Breast epithelium (tissue), 4 donors: ENCODE measurements at places on chromosomes 4 and X. TPM values are rescaled to one million over a fixed set of nuclear protein-coding genes. Genes with fewer than 3 reads are reported as not detected.

- DNase-seq = no peak
- no peaks in the 10 kb centered on the region for H3K36me3 ChIP-seq
- H3K27ac ChIP-seq = no peak overlapping the region
- no peak overlapping the region for H3K4me3 ChIP-seq
- no peaks in the 10 kb centered on the region for H3K27me3 ChIP-seq
Observed at GRCh38 chr4:85302193-85302736, 172.7 kb upstream of the ARHGAP24 start.

DNA sequence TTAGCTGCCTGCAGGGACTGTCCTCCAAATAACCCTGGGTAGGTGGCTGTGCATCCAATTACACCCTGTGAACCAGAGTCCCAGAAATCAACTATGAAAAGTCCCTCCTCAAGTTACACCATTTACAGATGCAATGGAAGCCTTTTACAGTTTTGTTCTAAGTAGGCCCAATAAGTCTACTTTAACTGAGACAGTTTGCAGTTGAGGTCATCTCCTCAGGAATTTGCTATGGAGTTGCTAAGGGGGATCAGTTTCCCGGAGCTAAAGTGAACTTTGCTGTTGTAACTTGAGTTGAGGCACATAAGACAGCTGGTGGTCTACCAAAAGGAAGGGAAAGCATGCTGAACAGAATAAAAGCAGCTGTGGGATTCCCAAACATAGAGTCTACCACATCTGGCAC lies 121.6 kb upstream of the STK26 start:
- H3K27me3 ChIP-seq = peaks cover 71% of the 10 kb centered on the region
- DNase-seq = no peak

DNA sequence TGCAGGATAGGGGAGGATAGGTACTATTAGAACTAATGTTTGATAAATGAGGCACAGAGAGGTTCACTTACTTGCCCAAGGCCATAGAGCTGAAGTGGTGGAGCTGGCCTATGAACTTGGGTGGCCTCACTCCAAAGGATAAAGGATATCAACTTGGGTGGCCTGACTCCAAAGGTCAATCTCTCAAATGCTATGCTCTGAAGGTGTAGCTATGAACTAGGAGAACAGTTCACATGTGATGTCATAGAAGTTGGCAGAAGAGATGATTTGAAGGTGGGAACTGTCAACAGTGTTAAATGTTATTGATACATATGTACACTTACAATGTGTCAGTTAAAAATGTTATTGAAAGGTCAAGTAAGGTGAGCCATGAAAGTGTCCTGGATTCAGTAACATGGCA lies 6.2 kb upstream of the CHST7 start:
- no peaks in the 10 kb centered on the region for H3K36me3 ChIP-seq
- H3K4me1 ChIP-seq = no peaks in the 10 kb centered on the region
- H3K27me3 ChIP-seq = no peaks in the 10 kb centered on the region
- H3K4me3 ChIP-seq = no peak overlapping the region
- DNase-seq = no peak

GRCh38 chr4:99817309-99817890 lies 773 bp downstream of the DAPP1 start:
- H3K27ac ChIP-seq = peak overlapping the region; percentile 69
- no peaks in the 10 kb centered on the region for H3K27me3 ChIP-seq
- no peak for DNase-seq
- H3K4me3 ChIP-seq = peak overlapping the region; percentile 45

UGT2B10 gene
- not detected for total RNA-seq

- no peak overlapping the region for H3K27ac ChIP-seq
- no peaks in the 10 kb centered on the region for H3K36me3 ChIP-seq
- peaks cover 13% of the 10 kb centered on the region for H3K27me3 ChIP-seq
- H3K4me3 ChIP-seq = no peak overlapping the region
- H3K4me1 ChIP-seq = no peaks in the 10 kb centered on the region
Observed at GRCh38 chr4:21470535-21470934, 478.0 kb downstream of the KCNIP4 start.

GRCh38 chr4:128775477-128775876 lies 34.0 kb upstream of the JADE1 start:
- no peak overlapping the region for H3K4me3 ChIP-seq
- no peaks in the 10 kb centered on the region for H3K27me3 ChIP-seq
- DNase-seq = no peak
- H3K27ac ChIP-seq = no peak overlapping the region

DNA sequence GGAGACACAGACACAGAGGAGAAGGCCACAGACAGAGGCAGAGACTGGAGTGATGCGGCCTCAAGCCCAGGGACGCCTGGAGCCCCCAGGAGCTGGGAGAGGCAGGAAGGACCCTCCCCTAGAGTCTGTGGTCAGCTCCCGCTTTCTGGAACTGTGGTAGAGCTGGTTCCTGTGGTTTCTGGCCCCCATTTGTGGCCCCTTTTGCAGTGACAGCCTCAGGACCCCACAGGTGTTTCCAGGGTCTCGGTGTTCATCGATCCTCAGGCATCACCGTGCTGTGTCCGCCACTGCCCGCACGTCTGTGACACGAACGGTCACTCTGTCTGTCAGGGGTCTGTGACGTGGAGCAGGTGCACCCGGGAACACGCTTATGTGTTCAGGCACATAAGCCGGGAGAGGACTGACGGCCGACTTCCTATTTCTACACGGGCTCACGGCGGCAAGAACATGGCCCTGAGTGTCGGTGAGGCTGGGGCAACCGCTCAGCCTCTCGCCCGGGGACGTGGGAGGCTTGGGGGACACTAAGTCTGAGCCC lies 7.9 kb downstream of the GTPBP6 start:
- no peak overlapping the region for H3K27ac ChIP-seq
- peaks cover 5% of the 10 kb centered on the region for H3K36me3 ChIP-seq
- H3K27me3 ChIP-seq = no peaks in the 10 kb centered on the region
- DNase-seq = peak; percentile 34
- no peaks in the 10 kb centered on the region for H3K4me1 ChIP-seq

DNA sequence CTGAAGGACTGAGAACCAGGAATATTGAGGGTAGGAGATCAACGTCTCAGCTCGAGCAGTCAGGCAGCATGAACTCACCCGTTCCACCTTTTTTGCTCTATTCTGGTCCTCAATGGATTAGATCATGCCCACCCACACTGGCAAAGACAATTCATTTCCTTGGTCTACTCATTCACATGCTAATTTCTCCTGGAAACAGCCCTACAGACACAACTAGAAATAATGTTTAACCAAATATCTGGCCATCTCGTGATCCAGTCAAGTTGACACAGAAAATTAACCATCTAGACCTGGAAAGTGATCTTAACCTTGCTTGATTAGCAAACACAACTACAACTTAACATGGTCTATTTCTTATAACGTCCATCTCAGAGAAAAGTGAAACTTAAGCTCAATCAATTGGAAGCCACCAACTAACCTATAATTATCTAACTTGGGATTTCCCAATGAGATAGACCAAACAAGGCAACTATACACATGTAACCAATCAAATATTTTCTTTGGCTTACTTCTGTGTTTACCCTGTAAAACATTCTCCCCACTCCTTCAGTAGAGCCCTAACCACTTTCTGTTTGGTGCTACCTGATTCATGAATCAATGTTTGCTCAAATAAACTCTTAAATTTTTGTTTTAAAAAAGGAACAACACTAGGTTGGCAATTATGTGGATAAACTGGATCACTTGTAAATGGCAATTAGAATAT lies 69.7 kb upstream of the MAMLD1 start:
- no peaks in the 10 kb centered on the region for H3K27me3 ChIP-seq
- no peak for DNase-seq
- no peak overlapping the region for H3K4me3 ChIP-seq
- no peaks in the 10 kb centered on the region for H3K36me3 ChIP-seq

AFAP1 gene
- total RNA-seq = 21.6 TPM

NUDT11 gene
- total RNA-seq = 2.2 TPM

GRCh38 chr4:5524446-5525299 lies 183.7 kb downstream of the EVC2 start:
- H3K27me3 ChIP-seq = no peaks in the 10 kb centered on the region
- no peaks in the 10 kb centered on the region for H3K36me3 ChIP-seq
- no peaks in the 10 kb centered on the region for H3K4me1 ChIP-seq

GRCh38 chrX:66360894-66361293 lies 196.8 kb downstream of the HEPH start:
- H3K36me3 ChIP-seq = no peaks in the 10 kb centered on the region
- H3K4me3 ChIP-seq = no peak overlapping the region
- no peak for DNase-seq
- no peaks in the 10 kb centered on the region for H3K27me3 ChIP-seq

TCEAL9 gene
- total RNA-seq = 47.4 TPM

NEIL3 gene
- 0.32 TPM for total RNA-seq

HHIP gene
- 1.0 TPM for total RNA-seq

TCEAL3 gene
- 52.4 TPM for total RNA-seq

DNA sequence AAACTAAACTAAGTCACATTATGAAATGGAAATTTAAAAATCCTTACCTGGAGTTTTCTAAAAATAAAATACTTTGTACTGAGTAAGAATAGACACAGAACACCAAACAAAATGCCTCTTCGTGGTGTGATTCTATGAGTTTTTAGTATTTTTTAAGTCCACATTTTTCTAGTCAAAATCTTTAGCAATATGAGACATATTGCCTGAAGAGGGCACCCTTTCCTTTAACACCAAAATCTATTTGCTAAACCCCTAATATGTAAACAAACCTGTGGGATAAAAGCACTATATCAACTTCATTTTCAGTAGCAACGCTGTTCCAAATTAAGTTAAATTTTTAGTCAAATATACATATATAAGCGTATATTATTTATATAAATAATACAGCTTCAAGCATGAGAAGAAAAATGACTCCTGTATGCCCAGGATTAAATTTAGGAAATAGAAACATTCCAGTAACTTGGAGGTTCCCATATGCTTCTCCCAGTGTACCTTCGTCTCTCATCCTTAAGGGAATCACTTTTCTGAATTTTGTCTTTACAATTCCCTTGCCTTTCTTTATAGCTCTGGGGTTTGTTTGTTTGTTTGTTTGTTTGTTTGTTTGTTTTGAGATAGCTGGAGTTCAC lies 23.0 kb upstream of the PGM2 start:
- DNase-seq = no peak
- no peaks in the 10 kb centered on the region for H3K36me3 ChIP-seq
- H3K4me3 ChIP-seq = no peak overlapping the region
- H3K27me3 ChIP-seq = no peaks in the 10 kb centered on the region
- no peaks in the 10 kb centered on the region for H3K4me1 ChIP-seq

DNA sequence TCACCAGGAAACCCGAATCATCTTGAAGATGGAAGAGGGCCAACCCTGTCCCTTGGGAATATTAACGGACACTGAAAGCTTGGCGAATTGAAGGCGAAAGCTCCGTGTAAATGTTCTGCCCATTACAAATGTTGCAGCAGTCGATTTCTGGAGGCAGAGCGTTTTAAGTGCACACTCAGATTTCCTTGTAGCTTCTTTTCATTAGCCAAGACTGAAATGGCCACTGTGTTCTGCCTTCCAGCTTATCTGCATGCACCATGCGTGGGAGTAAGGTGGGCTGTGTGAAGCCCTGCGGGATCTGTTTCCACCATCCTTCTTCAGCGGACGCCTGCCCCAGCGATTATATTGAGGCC lies 1.3 kb downstream of the SMIM20 start:
- no peaks in the 10 kb centered on the region for H3K36me3 ChIP-seq
- no peaks in the 10 kb centered on the region for H3K27me3 ChIP-seq
- H3K4me3 ChIP-seq = peak overlapping the region; percentile 89
- no peaks in the 10 kb centered on the region for H3K4me1 ChIP-seq
- H3K27ac ChIP-seq = peak overlapping the region; percentile 96
- DNase-seq = no peak

GRCh38 chr4:11424000-11424399 lies 4.7 kb downstream of the HS3ST1 start:
- DNase-seq = no peak
- H3K36me3 ChIP-seq = no peaks in the 10 kb centered on the region
- H3K4me3 ChIP-seq = no peak overlapping the region
- H3K4me1 ChIP-seq = no peaks in the 10 kb centered on the region
- H3K27me3 ChIP-seq = no peaks in the 10 kb centered on the region
- peak overlapping the region; percentile 10 for H3K27ac ChIP-seq

GRCh38 chr4:31193521-31193920 lies 473.4 kb downstream of the PCDH7 start:
- DNase-seq = no peak
- H3K4me1 ChIP-seq = no peaks in the 10 kb centered on the region
- no peak overlapping the region for H3K27ac ChIP-seq
- H3K4me3 ChIP-seq = no peak overlapping the region
- no peaks in the 10 kb centered on the region for H3K36me3 ChIP-seq
- H3K27me3 ChIP-seq = no peaks in the 10 kb centered on the region

SYN1 gene
- not detected for total RNA-seq

DNA sequence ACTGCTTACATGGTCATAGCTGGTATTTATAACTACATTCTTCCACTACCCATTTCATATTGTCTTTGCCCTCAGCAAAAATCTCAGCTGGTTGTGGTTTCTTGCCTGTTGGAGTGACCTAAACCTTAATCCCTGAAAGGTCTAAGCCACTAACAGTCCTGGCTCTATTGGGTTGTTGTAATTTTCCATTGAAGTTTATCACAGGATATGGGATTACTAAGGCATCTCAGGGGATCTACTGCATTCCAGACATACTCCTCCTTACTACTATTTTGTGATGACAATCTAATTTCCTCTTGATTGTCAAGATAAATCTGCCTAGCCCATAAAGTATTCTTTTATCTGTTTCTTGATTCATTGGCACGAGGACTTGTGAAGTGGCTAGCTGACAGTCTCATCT lies 6.2 kb upstream of the OSTC start:
- H3K4me1 ChIP-seq = no peaks in the 10 kb centered on the region
- H3K27ac ChIP-seq = no peak overlapping the region
- DNase-seq = no peak
- no peaks in the 10 kb centered on the region for H3K36me3 ChIP-seq
- no peaks in the 10 kb centered on the region for H3K27me3 ChIP-seq

USP9X gene
- 124 TPM for total RNA-seq

- no peaks in the 10 kb centered on the region for H3K27me3 ChIP-seq
- no peak for DNase-seq
Observed at GRCh38 chr4:102575369-102576129, 74.4 kb downstream of the NFKB1 start.

SULT1E1 gene
- total RNA-seq = not detected
